Neuronal stem cell (in vitro differentiated cells): ENCODE measurements at places on chromosomes 13 and 19.

DNA sequence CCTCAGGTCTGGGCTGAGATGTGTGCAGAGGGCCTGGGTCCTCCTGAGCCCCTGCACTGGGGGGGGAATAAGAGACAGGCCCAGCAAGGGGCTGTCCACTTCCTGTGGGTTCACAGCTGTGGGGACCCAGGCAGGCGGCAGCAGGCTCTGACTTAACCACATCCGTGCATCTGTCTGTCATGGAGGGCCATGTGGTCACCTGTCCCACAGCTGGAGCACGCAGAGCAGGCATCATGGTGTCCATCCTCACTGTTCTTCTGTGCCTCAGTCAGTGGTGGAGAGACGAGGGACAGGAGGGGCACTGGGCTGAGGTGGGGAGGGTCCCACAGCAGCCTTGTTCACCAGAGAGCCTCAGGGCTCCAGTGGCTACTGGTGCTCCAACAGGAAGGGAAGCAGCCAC lies 16.3 kb upstream of the KIR3DL3 start:
- no peaks in the 10 kb centered on the region for H3K4me1 ChIP-seq
- H3K27ac ChIP-seq: no peak overlapping the region
- H3K36me3 ChIP-seq: no peaks in the 10 kb centered on the region

DNA sequence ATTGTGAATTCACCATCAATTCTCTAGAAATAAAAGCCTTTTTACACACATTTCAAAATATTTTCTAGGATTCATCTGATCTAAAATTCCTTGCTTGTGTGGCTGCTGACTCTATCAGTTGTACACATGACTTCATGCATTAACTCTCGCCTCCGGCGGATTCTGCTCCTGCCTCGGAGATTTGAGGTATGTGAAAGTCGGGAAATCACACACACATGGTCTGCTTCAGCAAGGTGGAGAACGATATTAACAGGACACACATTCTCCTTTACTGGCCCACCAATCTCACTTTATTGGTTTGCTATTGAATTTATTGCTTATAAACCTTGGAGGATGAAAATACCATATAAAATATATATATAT lies 855.7 kb downstream of the SLITRK5 start:
- H3K4me1 ChIP-seq: no peaks in the 10 kb centered on the region
- no peak overlapping the region for H3K27ac ChIP-seq
- no peaks in the 10 kb centered on the region for H3K27me3 ChIP-seq

- no peak for DNase-seq
- no peaks in the 10 kb centered on the region for H3K27me3 ChIP-seq
- no peaks in the 10 kb centered on the region for H3K4me1 ChIP-seq
- H3K4me3 ChIP-seq: no peak overlapping the region
- H3K36me3 ChIP-seq: no peaks in the 10 kb centered on the region
- H3K27ac ChIP-seq: no peak overlapping the region
These were observed 1700.1 kb upstream of the SLC10A2 start for GRCh38 chr13:104766319-104766718.

- peaks cover 49% of the 10 kb centered on the region for H3K36me3 ChIP-seq
- H3K27ac ChIP-seq: peak overlapping the region; percentile 11
- H3K4me1 ChIP-seq: peaks cover 8% of the 10 kb centered on the region
- no peaks in the 10 kb centered on the region for H3K27me3 ChIP-seq
- DNase-seq: no peak
These were observed 3.4 kb downstream of the PRR12 start for GRCh38 chr19:49594157-49594992.

GRCh38 chr13:50711131-50711815 lies 132.2 kb downstream of the DLEU7 start:
- no peak for DNase-seq
- no peak overlapping the region for H3K4me3 ChIP-seq
- no peaks in the 10 kb centered on the region for H3K4me1 ChIP-seq

DNA sequence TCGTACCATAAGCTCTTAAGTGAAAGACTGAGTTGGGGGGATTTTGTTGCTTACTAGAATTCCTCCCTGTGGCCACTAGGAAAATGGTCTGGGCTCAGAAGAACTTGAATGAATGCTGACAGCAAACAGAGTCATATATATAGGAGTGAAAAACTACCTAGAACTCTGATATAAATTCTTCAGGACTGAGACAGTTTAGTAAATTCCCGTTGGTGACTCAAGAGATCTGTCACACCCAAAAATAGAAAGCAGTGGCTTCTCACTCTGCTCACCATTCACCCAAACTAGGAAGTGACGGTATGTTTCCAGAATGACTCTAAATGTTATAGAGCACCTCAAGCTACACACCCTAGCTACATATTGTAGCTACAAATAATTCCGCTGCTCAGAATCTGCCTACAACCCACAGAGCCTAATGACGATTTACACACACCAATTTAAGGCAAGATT lies 116.2 kb downstream of the TBC1D4 start:
- no peaks in the 10 kb centered on the region for H3K4me1 ChIP-seq
- H3K27me3 ChIP-seq: no peaks in the 10 kb centered on the region
- peaks cover 1% of the 10 kb centered on the region for H3K36me3 ChIP-seq
- H3K27ac ChIP-seq: no peak overlapping the region
- H3K4me3 ChIP-seq: no peak overlapping the region

GRCh38 chr19:13401388-13401787 lies 104.9 kb downstream of the CACNA1A start:
- H3K4me1 ChIP-seq: no peaks in the 10 kb centered on the region
- H3K4me3 ChIP-seq: no peak overlapping the region
- no peak for DNase-seq

- H3K27me3 ChIP-seq: peaks cover 13% of the 10 kb centered on the region
- peak; percentile 75 for DNase-seq
- peaks cover 12% of the 10 kb centered on the region for H3K36me3 ChIP-seq
These were observed 110.5 kb downstream of the KCNRG start for GRCh38 chr13:50125554-50126262.

DNA sequence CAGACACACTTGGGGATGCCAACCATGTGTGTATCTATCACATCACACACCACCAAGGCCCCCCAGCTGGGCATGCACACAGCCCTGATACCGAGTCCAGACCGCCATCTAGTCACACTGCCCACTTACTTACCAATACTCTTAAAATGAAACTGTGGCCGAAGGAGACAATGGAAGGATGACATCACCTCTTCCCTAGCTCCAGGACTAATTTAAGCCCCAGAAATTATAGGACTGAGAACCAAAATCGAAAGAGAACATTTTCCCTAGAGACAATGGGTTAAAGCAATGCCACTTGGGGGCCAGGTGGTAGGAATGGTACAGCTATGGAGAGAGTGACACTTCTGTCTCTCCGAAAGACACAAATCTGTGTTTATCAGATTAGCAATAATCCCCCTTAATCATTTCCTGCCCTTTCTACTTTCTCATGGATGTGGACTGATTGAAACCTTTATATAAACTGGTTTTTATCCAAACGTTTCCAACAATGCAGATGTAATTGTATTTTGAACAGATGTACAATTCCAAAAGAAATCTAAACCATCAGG lies 663 bp upstream of the GGACT start:
- H3K4me1 ChIP-seq: no peaks in the 10 kb centered on the region
- H3K27ac ChIP-seq: no peak overlapping the region
- H3K4me3 ChIP-seq: no peak overlapping the region
- DNase-seq: no peak

GRCh38 chr13:99988529-99989275 lies 7.1 kb downstream of the ZIC2 start:
- H3K27ac ChIP-seq: no peak overlapping the region
- peaks cover 55% of the 10 kb centered on the region for H3K36me3 ChIP-seq
- peaks cover 15% of the 10 kb centered on the region for H3K27me3 ChIP-seq

- H3K27me3 ChIP-seq: no peaks in the 10 kb centered on the region
- no peak for DNase-seq
- H3K36me3 ChIP-seq: no peaks in the 10 kb centered on the region
- no peak overlapping the region for H3K4me3 ChIP-seq
- no peak overlapping the region for H3K27ac ChIP-seq
These were observed 369.1 kb downstream of the FGF9 start for GRCh38 chr13:22039961-22040360.

- H3K36me3 ChIP-seq: no peaks in the 10 kb centered on the region
- DNase-seq: no peak
These were observed 419.9 kb downstream of the IRS2 start for GRCh38 chr13:109366525-109366924.
